ENCODE measurements at places on chromosomes 4 and X. TPM values are rescaled to one million over a fixed set of nuclear protein-coding genes. Genes with fewer than 3 reads are reported as not detected.
A peak's percentile ranks its signal among the peaks of the same experiment; 100 is the strongest.

- DNase-seq, result peak; percentile 31
Measured at GRCh38 chr4:150211799-150212445, 133.7 kb downstream of the DCLK2 start.

DNA sequence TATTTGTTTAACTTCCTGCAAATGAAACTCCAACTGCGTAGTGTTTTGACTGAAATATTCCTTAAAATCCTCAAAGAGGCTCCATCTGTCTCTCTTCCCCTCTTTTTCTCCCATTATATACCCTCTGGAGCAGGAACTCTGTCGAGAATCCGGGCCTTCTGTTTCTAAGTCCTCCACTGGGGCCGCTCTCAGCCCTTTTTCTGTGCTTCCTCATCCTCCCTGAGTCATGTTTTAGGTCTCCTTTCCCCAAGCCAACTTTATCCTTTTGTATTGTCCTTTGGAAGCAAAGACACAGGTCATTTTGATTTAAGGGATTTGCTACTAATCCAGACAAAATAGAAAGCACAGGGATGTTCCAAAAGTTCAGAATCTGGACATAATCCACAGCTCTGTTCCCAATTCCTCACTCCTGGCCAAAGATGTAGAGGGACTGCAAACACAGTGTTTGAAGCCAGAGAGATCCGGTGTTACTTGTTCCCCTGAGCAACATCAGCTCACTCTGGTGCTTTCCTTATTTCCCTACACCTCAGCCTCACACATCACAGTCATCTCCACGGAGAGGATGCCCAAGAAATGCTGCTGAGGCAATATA lies 131.0 kb upstream of the KLF3 start:
- DNase-seq, result no peak

DNA sequence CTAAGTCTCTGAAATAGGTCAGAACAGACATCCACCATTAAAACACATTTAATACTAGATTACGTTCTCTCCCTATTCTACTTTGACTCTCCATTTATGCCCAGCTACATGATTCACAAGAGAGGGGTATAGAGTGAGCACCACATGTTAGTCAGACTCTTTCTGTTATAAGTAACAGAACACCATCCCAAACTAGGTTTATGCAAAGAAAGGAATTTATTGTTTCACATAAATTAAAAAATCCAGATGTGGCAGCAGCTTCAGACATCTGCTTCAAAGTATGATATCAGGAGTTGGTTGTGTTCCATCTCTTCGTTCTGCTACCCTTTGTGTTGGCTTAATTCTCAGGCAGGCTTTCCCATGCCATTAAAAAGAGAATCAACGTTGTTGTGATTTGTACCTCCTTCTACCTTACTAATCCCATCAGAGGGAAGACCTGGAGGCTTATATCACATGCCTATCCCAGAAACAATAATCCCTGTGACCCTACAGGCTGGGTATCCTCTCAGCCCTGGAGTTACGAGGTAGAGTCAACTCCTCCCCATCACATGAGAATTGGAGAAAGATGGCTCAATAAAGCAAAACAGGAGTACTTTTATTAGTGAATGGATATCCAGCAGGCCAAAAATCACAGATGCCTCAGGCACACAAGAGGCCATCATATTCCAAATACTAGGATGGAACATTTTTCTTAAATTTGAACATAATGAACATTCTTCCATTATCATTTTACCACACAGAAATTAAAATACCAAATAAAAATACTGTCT lies 163.2 kb downstream of the SLC7A11 start:
- no peak for DNase-seq

Gene MAGEA11
- polyA plus RNA-seq, result not detected

GRCh38 chr4:36065274-36065871 lies 178.9 kb downstream of the ARAP2 start:
- DNase-seq, result no peak

Gene GPRIN3
- 8.7 TPM for polyA plus RNA-seq

Gene F8A2
- not detected for polyA plus RNA-seq

Gene ARX
- polyA plus RNA-seq, result not detected

Gene PAGE3
- polyA plus RNA-seq, result not detected

Gene FGB
- polyA plus RNA-seq, result 8.2 TPM

- no peak for DNase-seq
Measured at GRCh38 chr4:127103681-127104115, 529.1 kb upstream of the INTU start.

GRCh38 chrX:40971736-40972135 lies 113.5 kb upstream of the USP9X start:
- no peak for DNase-seq

Gene PRR32
- polyA plus RNA-seq, result not detected

DNA sequence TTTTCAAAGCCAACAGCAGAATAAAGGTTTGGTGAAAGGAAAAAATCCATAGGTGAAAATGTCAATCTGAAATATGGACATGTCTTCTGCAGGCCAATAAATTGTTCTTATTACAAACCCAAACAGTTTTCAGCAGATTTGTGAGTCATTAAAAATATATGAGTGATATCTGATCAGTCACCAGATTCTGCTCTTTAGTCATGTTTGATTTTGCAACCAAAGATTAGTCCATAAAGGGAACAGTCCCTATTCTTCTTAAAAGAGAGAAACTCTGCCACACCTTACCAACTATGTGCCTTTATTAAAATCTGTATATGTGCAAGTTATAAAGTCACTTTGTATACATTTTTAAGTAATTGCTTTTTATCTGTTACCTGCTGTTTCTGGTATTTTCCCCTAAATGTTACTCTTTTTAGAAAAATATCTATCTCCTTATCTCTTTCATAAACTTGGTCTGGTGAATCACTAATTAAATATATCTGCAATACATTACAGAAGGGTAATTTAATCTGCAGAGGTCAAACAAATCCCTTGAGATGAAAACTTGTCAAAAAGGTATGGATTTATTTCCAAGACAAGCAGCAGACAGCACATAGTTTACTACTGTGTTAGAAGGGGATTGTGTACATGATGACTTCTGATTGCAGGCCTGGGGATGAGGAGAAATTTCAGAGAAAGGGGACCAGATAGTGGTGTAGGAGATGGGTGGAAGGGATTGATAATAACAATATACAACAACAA lies 322.9 kb upstream of the NWD2 start:
- no peak for DNase-seq

GRCh38 chrX:153408221-153408721 lies 3.0 kb upstream of the ZFP92 start:
- no peak for DNase-seq

DNA sequence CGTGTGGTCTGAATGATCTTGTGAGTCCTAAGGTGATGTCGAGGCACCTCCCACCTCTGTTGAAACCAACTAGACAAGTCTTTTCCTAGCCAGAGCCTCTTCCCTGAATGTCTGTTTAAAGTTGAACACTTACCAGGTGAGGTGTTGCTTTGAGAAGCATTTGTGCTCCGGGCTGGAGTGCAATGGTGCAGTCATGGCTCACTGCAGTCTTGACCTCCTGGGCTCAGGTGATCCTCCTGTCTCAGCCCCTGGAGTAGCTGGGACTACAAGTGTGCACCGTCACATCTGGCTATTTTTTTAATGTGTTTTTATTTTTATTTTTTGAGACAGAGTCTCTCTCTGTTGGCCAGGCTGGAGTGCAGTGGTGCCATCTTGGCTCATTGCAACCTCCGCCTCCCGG lies 18.1 kb downstream of the RNF4 start:
- DNase-seq, result no peak

DNA sequence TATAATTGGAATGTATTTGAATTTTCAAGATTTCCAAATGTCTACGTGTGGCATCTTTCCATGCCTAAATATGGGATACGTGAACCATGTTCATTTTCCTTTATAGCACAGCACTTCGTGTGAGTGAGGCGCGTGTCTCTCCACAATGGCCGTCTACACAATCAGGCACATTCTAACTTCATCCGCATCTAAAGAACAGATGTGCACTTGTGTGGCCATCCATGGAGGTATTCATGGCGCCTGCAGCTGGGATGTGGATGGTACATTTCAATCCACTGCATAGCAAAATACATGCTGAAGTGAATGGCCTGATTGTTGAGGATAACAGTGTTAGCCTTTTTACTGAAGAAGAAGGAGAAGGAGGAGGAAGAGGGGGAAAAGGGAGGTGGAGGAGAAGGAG lies 34.5 kb upstream of the TRIM2 start:
- no peak for DNase-seq

- no peak for DNase-seq
Measured at GRCh38 chr4:142824368-142824767, 21.7 kb downstream of the INPP4B start.

- DNase-seq, result no peak
Measured at GRCh38 chr4:129543299-129543698, 447.3 kb downstream of the C4orf33 start.

DNA sequence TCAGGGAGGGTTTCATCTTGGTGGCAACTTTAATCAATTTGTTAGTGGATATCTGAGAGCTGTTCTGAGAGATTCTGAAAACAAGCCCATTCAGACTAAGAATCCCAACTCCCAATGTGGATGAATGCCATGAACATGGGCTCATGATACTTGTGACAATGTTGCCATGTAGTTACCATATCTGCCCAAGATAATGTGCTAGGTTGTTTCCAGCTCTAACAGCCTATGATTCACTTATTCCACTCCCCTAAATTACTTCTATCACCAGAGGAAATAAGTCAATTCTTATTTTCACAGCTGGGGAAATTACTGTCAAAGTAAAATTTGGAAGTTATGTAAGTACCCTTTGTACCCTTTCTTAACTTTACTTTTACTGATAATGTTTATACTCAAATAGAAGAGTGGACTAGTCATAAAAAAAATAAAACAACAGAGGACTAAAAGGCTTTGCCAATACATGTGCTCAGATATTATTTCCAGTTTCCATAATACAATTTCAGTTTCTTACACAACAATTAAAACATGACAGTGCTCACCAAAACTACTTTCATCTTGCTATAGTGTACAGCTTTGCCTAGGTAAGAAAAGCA lies 1101.7 kb upstream of the INTU start:
- no peak for DNase-seq
